Ovary (tissue), 10 donors: ENCODE measurements at places on chromosomes 5 and 9. TPM values are rescaled to one million over a fixed set of nuclear protein-coding genes. Genes with fewer than 3 reads are reported as not detected.

DNA sequence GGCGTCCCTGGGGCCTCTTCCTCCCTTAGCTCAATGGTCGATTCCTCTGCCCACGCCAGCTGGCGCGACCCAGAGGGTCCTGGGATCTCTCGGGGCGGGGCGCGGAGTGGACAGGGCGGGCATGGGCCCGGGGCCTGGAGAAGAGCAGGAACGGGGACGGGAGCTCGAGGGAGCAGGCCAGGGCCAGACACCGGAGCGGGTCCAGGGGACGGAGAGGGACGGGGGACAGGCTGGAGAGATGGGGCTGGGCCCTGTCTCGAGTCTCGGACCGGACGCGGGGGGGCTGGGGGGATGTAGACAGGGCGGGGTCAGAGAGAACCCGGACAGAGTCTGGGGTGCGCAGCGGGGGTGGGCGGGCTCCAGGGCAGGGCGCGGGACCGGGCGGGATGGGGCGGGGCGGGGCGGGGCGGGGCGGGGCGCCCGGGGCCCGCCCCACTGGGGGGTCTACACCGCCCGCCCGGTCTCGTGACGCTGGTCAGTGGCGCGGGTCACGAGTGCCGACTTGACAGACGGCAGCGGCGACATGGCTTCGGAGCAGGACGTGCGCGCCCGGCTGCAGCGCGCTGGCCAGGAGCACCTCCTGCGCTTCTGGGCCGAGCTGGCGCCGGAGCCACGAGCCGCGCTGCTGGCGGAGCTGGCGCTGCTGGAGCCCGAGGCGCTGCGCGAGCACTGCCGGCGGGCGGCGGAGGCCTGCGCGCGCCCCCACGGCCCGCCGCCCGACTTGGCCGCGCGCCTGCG is at the start of gene UAP1L1:
Gene UAP1L1, plus strand, starts transcription at position 508 of the 738 bp plus-strand sequence. Its CDS starts 16 bp downstream, at position 524.
- peak; percentile 57 for DNase-seq

Gene MAMDC4
- polyA plus RNA-seq: 2.6 TPM

- DNase-seq: no peak
Observed at GRCh38 chr5:179858241-179858585, 404 bp downstream of the MRNIP start.

GRCh38 chr9:37038302-37038942 is 4.4 kb upstream of the PAX5 start:
- no peak for DNase-seq

Gene NSG2
- polyA plus RNA-seq: not detected

- no peak for DNase-seq
Observed at GRCh38 chr9:129840034-129840433, 4.8 kb downstream of the USP20 start.

- DNase-seq: no peak
Observed at GRCh38 chr9:109507421-109507838, 9.3 kb upstream of the PTPN3 start.

Gene TLE4
- 48.6 TPM for polyA plus RNA-seq

Gene PSAT1
- polyA plus RNA-seq: 1.5 TPM

Gene OR13C8
- not detected for polyA plus RNA-seq

DNA sequence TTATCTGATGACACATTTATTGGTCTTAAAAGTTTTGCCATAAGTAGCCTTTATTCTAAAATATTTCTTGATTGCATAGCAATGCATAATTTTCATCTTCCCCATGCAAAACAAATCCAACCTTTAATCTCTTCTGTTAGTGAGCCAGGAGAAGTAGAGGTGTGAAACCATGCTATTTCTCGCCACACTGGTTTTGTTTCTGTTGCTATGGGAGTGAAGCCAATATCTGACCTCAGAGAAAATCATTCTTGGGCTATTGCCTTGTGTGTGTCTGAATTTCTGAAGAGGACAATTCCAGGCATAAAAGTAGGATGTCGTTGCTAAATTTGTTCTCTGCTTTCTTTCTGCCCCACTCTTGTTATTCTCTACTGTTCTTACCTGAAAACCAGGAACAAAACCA is 183.6 kb downstream of the PTTG1 start:
- DNase-seq: no peak

DNA sequence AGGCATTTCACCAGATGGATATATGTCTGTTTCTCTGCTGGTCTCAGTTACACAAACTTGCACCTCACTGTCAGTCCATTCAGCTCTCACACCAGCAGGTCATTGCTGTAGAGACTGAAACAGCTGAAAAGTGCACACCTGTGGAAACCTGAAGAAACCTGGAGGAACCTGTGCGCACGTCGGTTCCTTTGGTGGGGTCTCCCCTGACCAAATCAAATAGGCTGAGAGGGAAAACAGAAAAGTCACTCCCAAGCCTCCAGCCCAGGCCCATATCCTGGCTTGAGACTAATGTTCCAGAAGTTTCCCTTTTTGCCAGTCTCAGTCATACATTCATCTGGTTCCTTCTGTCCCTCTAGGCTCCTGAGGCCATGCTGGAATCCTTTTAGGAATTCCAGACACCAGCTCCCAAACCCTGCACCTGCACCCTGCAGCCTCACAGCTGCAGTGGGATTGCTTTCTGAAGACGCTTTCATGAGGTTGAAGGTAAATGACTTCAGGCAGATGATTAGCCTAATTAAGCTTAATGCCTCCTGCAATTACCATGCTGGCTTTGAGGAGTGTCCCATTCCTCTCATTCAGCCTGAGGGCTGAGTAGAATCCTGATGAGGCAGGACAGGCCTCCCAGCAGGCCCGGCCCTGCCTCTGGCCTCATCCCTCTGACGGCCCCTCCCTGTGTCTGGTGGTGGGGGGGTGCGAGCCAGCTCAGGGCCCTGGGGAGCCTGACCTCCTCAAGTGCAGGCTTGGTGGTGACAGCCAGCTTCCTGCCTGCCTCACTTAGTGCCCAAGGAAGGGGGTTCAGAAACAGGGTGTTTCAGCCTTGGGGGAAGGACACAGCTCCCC is 24.3 kb upstream of the CXCL14 start:
- no peak for DNase-seq

Gene PTPN3
- 1.9 TPM for polyA plus RNA-seq

DNA sequence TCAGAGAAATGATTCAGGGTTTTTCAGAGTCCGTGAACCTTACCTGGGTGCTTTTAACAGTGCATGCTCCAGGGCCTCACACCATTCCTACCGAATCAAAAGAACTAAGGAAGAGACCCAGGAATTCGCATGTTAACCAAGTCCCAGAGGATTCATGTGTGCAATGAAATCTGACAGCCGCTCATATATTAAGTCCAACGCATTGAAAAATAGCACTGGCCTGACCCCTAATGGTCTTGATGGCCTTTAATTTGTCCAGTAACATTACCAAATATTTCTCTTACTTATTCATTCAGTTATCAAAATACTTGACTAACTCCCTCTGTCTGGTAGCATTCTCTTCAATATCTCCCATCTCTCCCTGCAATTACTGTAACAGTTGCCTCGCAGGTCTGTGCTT is 55.0 kb upstream of the MARCHF11 start:
- DNase-seq: no peak

Gene CCDC192
- polyA plus RNA-seq: 0.91 TPM

GRCh38 chr5:140806834-140807775 is at the start of gene PCDHA4:
Gene PCDHA4 (plus strand): TSS chr5:140807068.
- DNase-seq: no peak

Gene SHISAL2B
- 1.5 TPM for polyA plus RNA-seq

GRCh38 chr9:114028646-114029045 is 49.5 kb downstream of the AMBP start:
- no peak for DNase-seq

Gene SLC6A19
- not detected for polyA plus RNA-seq

GRCh38 chr5:172827841-172828240 is 6.2 kb upstream of the ERGIC1 start:
- no peak for DNase-seq

DNA sequence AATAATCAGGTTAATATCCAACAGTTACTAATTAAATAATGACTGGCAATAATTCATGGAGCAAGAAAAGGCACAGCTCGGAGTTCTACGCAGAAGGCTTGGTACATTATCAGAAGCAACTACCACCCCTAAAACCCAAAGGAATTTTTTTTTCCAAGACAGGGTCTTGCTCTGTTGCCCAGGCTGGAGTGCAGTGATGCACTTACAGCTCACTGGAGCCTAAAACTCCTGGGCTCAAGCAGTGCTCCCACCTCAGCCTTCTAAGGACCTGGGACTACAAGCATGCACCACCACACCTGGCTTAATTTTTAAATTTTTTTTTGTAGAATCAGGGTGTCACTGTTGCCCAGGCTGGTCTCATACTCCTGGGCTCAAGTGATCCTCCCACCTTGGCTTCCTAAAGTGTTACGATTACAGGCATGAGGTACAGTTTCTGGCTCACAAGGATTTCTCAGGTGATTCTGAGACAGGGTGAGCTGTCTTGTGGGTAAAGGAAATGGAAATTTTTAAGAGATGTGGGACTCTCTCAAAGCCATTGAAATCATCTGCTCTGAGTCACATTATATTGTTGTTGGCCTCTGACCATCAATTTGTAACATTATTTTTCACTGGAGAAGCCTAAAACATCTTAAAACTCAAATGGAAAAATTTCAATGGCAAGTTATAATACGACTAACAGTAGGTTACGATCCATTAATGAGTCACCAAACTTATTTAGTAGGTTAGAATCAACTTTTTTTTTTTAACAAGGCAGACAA is 19.7 kb upstream of the HSDL2 start:
- DNase-seq: no peak

DNA sequence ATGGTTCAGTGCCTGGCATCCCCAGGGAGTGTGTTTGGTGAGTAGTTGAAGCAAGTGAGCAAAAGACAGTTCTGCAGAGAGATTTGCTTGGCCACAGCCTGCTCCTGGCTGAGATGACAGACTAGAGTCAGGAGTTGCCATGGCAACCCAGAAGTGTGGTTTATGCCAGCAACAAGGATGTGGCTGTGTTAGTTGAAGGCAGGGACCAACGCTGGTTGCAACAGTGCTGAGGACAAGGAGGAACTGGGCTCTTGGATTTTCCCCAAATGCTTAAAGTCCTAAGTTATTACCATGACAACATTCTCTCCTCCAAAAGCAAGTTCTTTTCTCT is 2.7 kb downstream of the NXNL2 start:
- peak; percentile 84 for DNase-seq

DNA sequence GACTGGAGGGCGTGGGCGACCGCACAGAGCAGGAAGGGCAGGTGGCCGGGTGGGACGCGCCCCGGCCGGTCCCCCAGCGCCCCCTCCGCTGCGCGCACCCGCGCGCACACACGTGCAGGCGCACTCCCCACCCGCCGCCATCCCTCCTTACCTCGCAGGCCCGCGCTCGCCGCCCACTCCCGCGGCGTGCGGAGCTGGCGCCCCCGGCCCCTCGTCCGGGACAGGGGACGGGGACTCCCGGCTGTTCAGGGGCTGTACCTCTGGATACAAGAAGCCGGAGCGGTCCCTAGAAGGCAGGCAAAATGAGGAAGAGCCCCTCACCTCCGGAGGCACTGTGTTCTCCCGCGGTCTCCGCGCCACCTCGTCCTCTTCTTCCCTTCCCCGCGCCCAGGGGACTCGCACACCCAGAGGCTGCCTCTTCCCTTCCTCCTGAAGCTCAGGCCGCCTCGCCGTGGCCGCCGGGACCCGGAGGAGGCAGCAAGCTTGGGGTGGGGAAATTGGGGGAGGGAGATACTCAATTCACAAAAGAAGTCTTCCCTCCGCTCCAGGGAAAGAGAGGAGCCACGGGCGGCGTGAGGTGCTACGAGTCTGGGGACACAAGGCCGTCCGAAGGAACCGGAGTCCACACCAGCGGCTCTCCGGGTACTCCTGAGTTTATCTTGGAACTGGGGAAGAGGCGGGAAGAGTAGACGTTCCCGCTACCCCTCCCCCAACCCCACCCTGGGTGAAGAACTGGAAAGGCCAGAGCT is 1.4 kb upstream of the GABRB2 start:
- DNase-seq: no peak

DNA sequence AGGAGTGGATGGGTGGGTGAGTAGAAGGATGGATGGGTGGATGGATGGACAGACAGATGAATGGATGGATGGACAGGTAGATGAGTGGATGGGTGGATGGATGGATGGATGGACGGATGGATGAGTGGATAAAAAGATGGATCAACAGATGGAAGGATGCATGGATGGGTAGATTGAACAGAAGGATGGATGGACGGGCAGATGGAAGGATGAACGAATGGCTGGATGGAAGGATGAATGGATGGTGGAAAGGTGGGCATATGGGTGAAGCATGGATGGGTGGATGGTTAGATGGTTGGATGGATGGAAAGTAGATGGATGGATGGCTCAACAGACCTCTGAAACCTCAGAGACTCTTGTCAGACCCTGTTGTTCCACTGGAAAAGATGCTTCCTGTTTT is 10.1 kb downstream of the FLT4 start:
- no peak for DNase-seq

Gene ADCY2
- 4.0 TPM for polyA plus RNA-seq

Gene HMGCS1
- polyA plus RNA-seq: 14.4 TPM

Gene MYOT
- polyA plus RNA-seq: 2.2 TPM

DNA sequence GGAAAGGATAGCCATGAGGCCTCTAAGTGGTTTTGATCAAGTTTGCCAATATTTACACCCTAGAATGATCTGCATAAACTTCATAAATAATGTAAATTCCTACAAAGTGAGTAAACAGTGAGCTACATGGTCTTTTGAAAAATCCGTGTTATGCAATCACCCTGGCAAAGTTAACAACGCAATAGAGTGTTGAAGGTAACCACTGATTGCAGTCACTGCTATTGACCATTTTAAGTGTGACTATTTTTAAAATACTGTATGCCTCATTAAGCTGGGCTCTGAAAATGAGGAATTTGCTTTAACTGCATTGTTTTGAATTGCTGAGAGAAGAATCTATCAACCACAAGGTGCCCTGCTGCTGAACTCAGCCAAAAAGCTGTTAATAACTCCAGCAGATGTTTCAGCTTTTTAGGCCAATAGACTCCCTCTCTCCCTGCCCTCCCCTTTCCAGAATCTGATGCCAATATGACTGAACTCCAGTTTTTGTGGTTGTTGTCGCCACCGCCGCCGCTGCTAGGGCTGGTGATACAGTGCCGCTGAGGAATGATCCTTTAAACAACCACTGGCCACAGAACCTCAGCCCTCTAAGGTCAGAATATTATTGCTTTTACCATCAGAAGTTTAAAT is 35.3 kb upstream of the SMARCA2 start:
- peak; percentile 13 for DNase-seq

Gene GFI1B
- polyA plus RNA-seq: 0.05 TPM

GRCh38 chr9:113807173-113808061 is 68.7 kb upstream of the ZNF618 start:
- peak; percentile 54 for DNase-seq

Gene PNPLA7
- polyA plus RNA-seq: 2.2 TPM

GRCh38 chr9:123318961-123319421 is 37.0 kb upstream of the CRB2 start:
- no peak for DNase-seq

- no peak for DNase-seq
Observed at GRCh38 chr9:76873821-76874220, 32.1 kb downstream of the PRUNE2 start.

Gene F2RL1
- 0.88 TPM for polyA plus RNA-seq

Gene TMEFF1
- 0.57 TPM for polyA plus RNA-seq

Gene ADRB2
- 0.41 TPM for polyA plus RNA-seq

GRCh38 chr9:99192786-99193465 is 28.8 kb downstream of the ALG2 start:
- DNase-seq: no peak
